ENCODE measurements at places on chromosomes 12 and 14. TPM values are rescaled to one million over a fixed set of nuclear protein-coding genes. Genes with fewer than 3 reads are reported as not detected.

PCNX4 gene
- total RNA-seq, result 73.2 TPM

FOXN4 gene
- total RNA-seq, result not detected

UBE2N gene
- 37.2 TPM for total RNA-seq

INHBC gene
- not detected for total RNA-seq

HNF1A gene
- 0.49 TPM for total RNA-seq

LRTM2 gene
- not detected for total RNA-seq

AICDA gene
- not detected for total RNA-seq

SAMD15 gene
- total RNA-seq, result 0.14 TPM

NKX2-1 gene
- not detected for total RNA-seq

DNA sequence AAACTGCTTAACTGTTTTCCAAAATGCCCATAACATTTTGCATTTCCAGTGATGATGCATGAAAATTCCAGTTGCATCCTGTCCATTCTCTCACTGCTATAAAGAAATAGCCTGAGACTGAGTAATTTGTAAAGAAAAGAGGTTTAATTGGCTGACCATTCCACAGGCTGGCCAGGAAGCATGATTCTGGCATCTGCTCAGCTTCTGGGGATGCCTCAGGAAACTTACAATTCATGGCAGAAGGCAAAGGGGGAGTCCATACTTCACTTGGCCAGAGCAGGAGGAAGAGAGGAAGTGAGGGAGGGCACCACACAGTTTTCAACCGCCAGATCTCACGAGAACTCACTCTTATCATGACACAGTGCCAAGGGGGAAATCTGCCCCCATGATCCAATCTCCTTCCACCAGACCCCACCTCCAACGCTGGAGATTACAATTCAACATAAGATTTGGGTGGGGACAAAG, 18.2 kb upstream of the CLEC2D start:
- DNase-seq, result no peak

DNA sequence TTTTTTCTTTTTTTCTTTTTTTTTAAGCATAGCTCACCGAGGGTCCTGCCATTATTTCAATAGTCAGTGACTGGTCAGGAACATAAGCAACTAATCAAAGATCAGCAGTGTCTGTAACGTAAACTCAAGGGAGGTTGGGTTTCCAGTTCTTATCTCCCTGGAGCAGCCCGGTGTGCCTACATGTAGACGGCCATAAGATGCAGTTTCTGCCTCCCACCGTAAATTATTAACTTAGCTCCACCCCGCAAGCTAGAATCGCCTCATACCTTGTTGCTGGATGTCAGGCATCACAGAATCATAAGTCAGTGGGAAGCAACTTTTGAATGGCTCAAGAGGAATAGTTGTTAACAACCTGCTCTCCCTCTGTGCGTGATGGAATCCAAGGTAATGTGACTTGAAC, at the start of gene MYO1H:
Gene MYO1H (plus strand): TSS at position 312 of the 400 bp plus-strand sequence. CDS start 61 bp downstream, at position 373.
- DNase-seq, result no peak

- no peak for DNase-seq
Observed at GRCh38 chr12:9169979-9170634, 38.1 kb downstream of the PZP start.

- no peak for DNase-seq
Observed at GRCh38 chr12:127675936-127676335, 591.0 kb upstream of the TMEM132C start.

DNA sequence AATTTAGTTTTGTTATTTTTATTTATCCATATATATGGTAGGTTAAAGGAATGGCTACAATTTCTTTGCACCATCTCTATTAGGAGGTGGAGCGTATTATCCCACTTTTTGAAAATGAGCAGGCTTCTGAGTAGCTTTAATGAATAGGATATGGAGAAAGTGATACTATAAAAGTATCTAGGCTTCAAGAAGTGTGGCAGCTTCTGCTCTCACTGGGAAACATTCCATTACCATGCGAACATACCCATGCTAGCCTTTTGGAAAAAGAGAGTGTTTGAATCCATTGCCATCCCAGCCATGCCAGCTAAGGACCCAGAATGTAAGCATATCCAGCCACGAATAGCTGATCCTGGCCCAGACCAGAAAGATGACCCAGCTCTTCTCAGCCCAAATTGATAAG, 107.3 kb downstream of the SLC38A4 start:
- no peak for DNase-seq

DNA sequence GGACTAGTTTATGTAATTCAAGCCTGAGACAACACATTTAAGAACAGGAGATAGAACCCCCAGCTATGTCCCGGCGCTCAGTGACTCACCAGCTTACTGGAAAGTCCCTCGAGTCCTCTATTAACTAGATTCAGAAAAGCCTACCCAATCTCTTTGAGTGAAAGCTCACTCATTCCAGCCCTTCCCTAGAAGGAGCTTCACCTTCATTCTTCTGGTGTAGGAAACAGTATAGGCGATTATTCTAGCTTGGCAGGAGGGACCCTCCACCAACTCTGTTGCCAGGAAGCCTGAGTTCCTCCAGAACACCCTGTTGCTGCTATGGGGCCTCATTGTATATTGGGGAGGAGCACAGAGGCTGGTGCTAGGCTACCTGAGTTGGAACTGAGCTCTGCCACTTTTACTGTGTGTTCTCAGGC, 57.2 kb upstream of the AEBP2 start:
- DNase-seq, result no peak

GRCh38 chr12:69501154-69501895, 31.1 kb downstream of the FRS2 start:
- no peak for DNase-seq

DNA sequence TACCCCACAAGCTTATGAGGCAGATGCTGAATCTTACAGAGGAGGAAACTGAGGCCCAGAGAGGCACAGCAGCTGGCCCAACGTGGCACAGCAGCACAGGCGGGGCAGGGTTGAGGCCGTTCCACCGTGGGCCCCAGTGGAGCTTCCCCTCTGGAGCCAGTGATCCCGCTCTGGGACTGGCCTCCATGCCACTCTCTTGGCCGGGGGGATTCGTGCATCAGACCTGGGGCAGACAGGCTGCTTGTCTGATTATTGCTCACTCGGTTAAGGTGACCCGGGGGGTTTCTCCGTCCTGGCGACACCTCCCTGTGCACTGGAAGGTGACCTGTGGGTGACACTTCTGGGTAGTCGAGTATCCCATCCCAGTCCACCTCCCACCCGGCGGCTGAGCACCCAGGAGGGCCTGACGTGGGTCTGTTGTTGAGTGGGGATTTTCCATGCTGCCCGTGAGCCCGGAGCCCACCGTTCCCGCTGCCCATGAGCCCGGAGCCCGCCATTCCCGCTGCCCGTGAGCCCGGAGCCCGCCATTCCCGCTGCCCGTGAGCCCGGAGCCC, 27.8 kb downstream of the NOC4L start:
- DNase-seq, result no peak

GRCh38 chr14:48575772-48576171, 900.4 kb upstream of the MDGA2 start:
- no peak for DNase-seq

- peak; percentile 14 for DNase-seq
Observed at GRCh38 chr12:15856097-15856982, 25.8 kb upstream of the STRAP start.

- no peak for DNase-seq
Observed at GRCh38 chr12:114876968-114877680, 193.1 kb upstream of the TBX3 start.

DNA sequence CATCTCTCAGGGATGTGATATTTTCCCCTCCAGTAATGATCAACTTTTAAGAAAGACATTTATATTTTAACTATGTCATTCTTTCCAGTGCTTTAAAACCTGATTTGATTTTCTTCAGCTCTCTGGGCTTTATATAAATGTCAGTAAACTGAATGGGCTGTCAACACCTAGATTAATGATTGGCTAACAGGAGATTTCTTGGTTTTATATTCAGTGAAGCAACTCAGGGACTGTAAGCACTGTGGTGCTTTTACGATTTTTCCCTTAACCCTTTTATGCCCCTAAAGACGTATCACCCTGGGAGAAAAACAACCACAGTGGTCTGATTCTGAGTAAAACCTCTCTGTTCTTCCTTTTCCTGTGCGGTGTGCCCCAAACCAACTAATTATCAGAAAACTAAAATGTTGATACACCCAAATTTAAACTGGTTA, 38.0 kb downstream of the PTGER2 start:
- DNase-seq, result no peak

DNA sequence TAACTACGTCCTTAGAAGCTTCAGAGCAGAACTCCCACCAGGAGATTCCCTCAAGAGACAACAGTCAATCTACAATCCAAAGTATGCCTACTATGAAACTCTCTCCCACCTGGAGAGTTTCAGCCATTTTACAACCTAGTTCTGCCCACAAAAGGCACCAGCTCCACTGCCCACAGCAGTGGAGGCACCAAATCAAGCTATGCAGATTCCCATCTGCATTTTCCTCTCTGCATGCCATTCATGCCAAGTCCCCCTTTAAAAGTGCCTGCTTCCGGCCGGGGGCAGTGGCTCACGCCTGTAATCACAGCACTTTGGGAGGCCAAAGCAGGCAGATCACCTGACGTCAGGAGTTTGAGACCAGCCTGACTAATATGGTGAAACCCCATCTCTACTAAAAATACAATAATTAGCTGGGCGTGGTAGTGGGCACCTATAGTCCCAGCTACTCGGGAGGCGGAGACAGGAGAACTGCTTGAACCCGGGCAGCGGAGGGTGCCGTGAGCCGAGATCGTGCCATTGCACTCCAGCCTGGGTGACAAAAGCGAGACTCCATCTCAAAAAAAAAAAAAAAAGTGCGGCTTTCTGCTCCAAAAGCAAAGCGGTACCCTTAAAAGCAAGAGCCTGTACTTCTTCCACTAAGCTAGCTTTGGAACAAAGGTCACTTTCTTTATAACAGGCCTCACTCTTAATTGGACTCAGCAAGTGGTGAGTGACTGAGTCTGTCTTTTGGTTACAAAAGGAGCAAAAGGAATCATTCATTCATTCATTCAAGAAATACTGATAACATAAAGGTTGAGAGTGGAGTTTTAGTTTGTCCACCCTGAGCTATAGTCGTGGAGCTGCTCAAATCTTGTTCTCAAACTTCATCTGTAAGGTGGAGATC, 10.1 kb upstream of the DLGAP5 start:
- no peak for DNase-seq

GRCh38 chr14:64062381-64063115, 209.7 kb downstream of the SYNE2 start:
- no peak for DNase-seq

DNA sequence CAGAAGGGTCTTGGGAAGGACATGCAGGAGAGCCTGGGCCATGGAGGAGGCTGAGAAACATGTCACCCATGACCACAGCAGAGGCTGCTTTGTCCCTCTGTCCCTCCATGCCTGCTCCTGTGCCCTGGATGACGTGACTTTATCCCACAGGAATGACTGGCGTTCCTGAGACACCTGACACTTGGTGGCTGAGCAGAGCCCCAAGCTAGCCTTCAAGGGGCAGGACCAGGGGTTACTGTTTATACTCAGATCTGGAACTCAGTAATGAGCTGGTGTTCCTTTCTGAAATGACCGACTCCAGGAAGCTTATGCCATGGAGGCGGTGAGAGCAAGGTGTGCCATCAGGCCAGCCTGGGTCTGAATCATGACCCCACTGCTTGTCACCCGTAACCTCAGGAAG, 44.2 kb downstream of the ZFP36L1 start:
- DNase-seq, result no peak

DNA sequence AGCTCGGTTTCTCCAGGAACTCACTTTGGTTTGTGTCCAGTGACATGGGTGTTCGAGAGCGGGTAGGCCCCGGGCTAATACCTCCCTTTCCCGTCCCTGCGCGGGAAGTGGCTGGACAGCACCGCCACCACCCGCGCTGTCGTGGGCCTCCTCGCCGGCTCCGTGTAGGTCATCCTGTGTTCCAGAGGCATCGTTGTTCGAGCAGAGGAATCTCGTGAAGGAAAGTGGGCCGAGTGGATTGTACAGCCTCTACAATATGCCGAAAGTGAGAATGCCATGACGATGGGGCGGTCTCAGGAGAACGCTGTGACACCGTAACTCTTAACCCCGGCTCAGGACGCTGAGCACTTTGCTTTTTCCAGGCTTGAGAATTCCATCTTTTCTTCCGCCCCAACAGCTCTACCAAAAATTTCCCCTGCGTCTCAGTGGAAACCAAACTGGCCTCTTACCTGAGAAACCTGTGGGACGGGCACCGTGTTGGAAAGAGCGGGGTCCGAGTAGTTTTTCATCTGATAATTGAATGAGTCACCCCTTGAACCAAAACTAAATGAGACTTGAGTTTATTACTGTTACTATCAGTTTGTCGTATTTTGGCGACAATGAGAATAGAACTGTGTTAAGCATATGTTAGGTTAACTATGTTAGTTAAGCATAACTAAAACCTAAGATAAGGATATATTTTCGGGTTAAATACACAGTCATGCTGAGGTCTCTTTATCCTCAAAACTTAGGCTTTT, 510 bp downstream of the EIF2S1 start:
- peak; percentile 6 for DNase-seq

GRCh38 chr12:68850390-68850789, 42.4 kb downstream of the MDM2 start:
- no peak for DNase-seq

- DNase-seq, result no peak
Observed at GRCh38 chr14:51225751-51226150, 14.3 kb upstream of the TMX1 start.

DNA sequence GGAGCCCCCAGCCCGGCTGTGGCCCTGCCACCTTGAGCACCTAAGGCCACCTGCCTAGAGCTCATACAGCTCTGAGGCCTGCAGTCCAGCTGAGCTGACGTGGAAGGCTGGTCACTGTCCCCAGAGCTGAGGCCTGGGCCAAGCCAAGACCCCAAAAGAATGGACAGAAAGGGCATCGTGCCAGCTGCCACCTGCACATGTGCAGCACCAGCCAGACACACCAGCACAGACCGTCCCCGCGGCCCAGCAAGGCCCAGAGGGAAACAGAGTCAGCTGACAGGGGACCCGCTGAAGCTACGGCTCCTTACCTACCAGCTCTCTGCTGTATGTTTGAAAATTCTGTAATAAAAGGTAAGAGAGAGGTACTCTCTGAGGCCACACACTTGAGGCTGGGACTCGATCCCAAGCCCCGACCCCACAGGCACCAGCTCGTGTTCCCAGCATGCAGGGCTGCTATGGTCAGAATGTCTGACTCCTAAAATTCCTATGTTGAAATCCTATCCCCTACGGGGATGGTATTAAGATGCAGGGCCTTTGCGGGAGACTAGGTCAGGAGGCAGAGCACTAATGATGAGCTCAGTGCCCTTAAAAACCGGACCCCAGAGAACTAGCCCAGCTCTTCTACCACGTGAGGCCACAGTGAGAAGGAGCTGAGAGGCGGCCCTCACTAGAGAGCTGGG, 25.4 kb downstream of the BRF1 start:
- DNase-seq, result no peak

DNA sequence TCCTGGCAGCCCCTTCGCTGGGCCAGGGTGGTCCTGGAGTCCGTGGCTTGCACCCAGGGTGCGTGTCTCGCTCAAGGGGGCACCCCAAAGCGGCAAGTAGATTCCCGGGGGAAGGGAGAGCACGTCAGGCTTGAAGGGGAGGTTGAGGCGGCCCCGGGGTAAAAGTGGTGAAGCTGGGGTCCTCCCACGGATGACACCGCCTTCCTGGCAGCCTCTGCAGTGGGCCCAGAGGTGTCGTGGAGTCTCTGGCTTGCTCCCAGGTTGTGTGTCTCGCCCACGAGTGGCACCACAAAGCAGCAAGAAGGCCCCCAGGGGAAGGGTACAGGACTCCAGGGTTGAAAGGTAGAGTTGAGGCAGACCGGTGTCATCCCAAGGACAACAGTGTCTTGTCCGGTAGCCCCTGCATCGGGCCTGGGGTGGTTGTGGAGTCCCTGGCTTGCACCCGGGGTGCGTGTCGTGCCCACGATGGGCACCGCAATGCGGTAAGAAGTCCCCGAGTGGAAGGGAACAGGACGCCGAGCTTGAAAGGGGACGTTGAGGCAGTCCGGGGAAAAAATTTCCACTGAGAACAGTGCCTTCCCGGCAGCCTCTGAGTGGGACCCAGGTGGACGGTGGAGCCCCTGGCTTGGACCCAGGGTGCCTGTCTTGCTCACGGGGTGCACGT, 158.0 kb upstream of the ALG10B start:
- no peak for DNase-seq
